ENCODE measurements at places on chromosomes 1 and 21.
A peak's percentile ranks its signal among the peaks of the same experiment; 100 is the strongest.

GRCh38 chr1:79215311-79215710 lies 208.8 kb upstream of the ADGRL4 start:
- no peak for DNase-seq

DNA sequence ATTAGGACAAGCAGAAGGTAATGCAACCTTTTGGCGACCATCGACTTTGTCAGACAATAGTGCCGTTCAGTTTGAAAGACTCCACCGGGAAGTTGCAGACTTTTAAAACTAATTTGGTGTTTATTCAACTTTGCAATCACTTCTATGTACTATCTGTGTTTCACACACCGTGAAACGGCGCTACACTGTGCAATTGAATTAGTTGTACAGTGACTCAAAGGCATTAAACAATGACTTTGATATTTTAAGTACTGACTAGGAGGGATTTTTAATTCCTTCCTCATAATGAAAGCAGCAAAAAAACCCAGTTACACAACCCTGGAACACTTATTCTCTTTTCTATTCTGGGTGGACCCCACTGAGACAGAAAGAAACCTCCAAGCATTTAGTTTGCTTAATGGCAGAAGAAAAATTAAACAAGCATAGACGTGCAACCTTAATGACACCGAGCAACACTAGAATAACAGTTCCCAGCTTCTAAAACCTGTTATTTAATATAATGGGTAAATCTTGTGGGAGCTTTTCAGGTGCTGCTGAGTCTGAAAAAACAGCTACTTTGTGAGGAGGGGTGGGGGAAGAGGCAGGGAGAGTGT lies 176.8 kb downstream of the LMO4 start:
- DNase-seq, result no peak

GRCh38 chr1:214438075-214438474 lies 113.3 kb downstream of the PTPN14 start:
- DNase-seq, result no peak

- no peak for DNase-seq
Measured at GRCh38 chr1:154186177-154186576, 5.7 kb downstream of the TPM3 start.

DNA sequence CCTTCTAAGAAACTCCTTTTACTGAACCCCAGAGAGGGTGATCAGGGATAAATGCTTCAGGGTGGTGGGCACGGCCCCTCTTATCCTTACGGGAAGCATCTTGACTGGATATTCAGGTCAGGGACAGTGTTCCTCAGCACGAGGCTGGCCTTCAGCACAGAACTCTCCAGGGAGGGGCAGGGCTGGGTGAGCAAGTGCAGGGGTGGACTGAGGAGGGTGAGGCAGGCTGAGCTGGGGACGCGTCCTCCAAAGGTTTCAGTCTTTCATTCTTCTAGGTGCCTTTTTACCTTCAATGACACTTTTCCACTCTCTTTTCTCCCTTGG lies 52.3 kb downstream of the RASSF5 start:
- DNase-seq, result no peak

DNA sequence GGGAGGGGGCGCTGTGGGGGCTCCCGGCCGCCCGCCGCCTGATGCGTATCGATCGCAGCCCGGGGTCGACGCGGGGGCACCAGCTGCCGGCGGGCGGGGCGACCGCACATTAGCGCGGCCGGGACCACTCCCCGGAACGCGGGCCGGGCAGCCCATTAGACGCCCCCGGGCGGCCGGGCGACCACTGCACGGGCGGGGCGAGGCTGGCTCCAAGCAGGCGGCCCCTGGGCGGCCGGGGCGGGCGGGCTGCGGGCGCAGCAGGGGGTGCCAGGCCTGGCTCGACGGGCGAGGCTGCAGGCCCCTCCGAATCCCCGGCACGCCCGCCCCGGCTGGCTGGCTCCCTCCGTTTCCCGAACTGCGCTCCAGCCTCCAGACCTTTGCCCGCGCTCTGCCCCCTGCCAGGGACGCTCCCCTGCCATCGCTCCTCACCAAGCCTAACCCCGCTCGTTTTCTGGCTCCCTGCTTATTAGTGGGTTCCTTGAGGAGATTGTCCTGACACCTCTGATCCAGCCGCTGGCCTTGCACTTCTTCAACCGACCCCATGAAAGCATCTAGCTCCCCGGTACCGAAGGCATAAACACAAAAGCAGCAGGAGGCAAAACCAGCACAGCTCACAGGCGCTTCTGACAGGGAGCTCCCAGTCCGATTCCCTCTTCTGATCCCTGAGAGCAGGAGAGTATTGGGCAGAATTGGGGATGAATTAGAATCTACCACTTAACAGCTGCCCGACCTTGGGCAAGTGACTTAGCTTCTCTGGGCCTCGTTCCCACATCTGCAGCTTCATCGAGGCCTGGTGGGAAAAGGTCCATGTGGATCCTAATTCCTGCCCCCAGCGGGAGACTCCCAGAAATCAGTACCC lies 92.6 kb upstream of the CASZ1 start:
- DNase-seq, result no peak

GRCh38 chr1:16615253-16616252 lies 2.2 kb upstream of the NBPF1 start:
- no peak for DNase-seq

GRCh38 chr1:61158591-61158990 lies 76.2 kb downstream of the NFIA start:
- DNase-seq, result peak; percentile 82

DNA sequence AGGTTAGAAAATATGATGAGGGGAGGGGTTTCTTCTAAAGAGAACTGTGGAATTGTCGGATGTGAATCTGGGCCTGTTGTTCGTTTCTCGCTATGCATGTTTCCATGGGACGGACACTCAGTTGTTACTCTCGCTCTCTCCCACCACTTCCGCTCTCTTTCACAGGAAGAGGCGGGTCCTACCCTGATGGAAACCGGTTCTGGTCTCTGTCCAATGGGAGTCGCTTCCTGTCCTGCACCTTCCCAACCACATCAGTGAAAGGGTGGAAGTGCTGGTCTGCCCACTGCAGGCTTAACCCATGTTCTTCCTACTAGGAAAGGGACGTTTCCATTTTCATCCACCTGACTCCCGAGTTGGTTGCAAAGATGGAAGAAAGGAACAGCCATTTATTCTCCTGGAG lies 119.4 kb downstream of the KCNJ15 start:
- no peak for DNase-seq

DNA sequence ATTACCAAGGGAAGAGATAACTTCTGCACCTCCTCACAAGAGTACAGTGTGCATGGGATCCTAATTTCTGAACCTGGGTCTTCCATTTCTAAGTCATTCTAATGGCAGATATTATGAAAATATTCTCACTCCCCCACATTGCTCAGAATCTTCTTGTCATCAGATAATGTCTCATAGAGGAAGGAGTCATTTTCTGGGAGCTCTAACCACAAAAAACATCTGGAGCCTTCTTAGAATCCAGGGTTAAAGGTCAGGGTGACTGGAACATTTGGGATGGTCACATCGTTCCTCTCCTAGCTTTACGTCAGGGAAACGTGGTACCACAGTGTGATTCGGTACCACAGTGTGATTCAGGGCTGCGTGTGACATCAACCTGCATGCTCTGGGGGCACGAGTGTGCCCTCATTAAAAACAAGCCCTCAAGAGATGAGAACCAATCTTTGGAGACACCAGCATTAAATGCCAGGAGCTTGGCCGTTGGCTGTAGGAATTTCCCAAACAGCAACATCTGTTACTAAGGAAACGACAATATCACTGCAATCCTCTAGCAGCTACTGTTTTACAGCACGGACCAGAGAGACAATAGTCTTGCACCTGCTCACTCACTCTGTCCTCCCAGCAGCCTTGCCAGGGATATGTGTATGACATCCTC lies 179.1 kb downstream of the PSMG1 start:
- no peak for DNase-seq

DNA sequence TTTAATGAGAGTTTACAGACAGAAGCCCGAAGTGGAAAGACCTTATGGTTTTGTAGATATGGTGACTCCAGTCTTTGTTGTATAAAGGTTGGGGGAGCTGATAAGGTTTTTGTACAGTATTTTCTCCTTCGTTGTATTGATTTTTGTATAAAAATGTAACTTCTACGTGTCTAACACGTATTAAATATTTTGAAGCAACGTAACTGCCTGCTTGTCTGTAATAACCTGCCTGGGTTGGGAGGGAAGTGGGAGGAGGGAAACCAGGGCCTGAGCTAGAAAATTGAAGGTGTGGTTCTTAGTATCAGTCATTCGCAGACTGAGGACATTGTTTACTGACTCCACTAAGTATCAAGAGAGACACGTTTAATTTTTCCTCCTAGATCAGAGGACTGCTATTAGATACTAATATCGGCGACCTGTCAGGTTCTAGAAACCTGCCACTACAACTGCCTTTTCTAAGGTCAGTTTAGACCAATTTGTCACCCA lies 2.2 kb downstream of the IER5 start:
- DNase-seq, result no peak

DNA sequence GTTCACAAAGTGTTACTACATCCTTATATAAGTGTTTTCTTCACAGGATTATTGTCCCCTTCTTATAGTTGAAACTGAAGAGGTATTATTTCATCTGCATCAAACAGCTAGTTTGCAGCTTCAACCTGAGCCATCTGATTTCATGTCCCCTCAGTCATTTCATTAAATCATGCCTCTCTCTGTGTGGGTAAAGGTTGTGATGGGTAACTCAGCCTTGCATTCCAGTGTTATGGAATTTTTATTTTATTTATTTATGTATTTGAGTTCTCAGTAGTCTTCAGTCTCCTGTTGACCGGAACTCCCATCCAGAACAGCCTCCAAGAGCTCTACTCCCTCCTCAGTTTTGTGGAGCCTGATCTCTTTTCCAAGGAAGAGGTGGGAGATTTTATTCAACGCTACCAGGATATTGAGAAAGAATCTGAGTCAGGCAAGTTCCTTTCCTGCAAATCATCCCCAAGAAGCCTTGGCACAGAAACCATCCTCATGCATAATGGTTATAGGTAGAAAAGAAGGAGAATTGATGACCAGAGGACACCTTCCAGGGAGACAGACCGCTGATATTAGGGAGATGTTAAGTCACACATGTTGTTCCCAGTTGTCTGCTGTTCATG lies 21.8 kb downstream of the CHD1L start:
- peak; percentile 25 for DNase-seq

DNA sequence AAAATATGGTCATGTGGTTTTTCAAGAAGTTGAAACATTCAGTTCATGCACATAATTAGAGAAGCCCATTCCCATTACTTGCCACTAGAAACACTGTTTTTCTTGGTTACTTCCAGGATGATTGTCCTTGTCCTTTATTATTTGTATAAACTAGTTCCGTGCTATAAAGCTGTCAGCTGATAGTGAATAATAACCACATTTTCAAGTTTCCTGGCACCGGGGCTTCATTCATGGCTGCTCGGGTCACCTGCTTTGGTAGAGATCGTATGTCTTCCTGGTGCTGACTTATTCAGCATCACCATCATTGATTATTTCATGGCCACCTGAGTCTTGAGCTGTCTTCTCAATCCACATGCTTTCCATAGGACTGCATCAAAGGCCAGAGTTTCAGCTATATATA lies 62.9 kb upstream of the ZNF326 start:
- no peak for DNase-seq

GRCh38 chr1:44842862-44843655 lies at the start of gene PTCH2:
PTCH2 (minus strand) TSS chr1:44843253; CDS start chr1:44842932, 321 bp downstream.
- peak; percentile 65 for DNase-seq

- no peak for DNase-seq
Measured at GRCh38 chr1:157113631-157114030, 14.0 kb upstream of the ETV3L start.

- no peak for DNase-seq
Measured at GRCh38 chr1:61436491-61437120, 288.3 kb downstream of the TM2D1 start.

GRCh38 chr1:229079016-229079595 lies 191.8 kb upstream of the RAB4A start:
- DNase-seq, result no peak

- DNase-seq, result no peak
Measured at GRCh38 chr21:38206646-38207045, 50.1 kb upstream of the KCNJ15 start.

GRCh38 chr1:93738926-93739325 lies 57.3 kb upstream of the BCAR3 start:
- DNase-seq, result no peak

DNA sequence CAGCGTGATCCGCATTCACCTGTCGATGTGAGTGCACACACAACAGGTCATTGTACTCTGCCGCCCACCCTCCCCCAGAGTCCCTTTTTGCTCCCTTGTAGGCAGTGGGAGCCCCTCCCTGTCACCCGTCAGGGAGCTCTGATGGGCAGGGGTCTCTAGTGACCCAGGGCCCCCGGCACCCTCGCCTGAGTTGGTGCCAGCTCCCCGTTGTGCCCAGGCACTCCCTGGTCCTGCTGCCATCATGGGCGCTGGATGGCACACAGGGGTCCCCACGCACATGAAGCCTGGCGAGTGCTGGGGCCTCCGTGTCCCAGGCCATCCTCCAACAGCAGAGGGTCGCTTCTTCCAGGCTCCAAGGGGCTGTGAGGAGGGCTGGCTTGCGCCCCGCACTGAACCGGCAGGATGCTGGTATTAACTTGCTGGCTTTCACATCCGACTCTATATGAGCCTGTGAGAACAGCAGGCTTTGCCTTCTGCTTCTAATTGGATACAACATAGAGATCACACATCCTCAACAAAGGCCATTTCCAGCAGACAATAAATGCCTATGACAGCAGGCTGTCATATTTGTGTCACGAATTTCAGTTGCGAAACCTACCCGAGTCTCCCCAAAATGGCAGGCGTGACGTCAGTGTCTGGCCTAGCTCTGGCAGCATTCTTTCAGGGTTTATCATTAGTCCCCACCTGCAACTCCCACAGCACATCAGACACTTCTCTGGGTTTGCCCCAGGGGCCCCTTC lies 35.4 kb downstream of the KIAA1614 start:
- DNase-seq, result no peak

GRCh38 chr1:152461544-152461943 lies 47.5 kb upstream of the CRNN start:
- DNase-seq, result no peak

DNA sequence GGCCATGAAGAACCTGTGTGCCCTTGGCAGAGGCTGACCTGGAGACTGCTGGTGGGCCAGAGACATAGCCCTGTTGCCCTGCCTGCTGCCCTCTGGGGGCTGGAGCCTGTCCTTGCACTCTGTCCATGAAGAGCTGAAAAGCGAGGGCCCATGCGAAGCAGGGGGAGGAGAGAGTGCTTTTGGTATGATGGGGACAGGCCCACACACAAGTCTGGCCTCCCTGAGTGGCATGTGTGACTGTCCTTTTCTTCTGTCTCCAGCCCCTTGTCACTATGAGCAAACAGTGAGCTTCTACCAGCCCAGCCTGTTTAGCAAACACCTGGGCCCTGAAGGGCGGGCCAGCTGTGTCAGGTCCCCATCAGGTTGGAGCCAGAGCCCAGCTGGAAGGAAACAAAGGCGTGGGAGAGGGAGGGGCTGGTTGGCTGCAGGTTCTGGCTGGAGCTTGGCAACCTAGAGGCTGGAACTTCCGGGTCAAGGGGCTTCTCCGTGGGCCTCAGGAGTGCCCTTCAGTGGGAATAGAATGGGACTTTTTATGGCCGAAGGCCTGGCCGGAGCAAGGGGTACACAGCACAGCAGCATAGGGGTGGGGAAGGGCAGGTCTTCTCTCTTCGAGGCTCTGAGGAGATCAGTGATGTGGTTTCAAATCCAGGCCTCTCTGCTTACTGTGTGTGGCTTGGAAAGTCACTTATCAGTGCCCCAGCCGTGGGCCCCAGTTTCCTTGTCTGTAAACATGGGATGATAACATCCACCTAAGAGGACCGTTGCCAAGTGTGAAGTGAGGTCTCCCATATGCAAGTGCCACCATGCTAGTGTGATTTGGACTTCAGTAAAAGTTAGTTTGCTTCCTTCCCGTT lies 14.3 kb downstream of the QSOX1 start:
- DNase-seq, result no peak
